Stromal cell of bone marrow (primary cell): ENCODE measurements at places on chromosomes 6 and 20.

- no peak for DNase-seq
Measured at GRCh38 chr6:43378631-43379030, 9.2 kb upstream of the ZNF318 start.

GRCh38 chr6:7247828-7248227 lies 65.2 kb downstream of the SSR1 start:
- DNase-seq = no peak

DNA sequence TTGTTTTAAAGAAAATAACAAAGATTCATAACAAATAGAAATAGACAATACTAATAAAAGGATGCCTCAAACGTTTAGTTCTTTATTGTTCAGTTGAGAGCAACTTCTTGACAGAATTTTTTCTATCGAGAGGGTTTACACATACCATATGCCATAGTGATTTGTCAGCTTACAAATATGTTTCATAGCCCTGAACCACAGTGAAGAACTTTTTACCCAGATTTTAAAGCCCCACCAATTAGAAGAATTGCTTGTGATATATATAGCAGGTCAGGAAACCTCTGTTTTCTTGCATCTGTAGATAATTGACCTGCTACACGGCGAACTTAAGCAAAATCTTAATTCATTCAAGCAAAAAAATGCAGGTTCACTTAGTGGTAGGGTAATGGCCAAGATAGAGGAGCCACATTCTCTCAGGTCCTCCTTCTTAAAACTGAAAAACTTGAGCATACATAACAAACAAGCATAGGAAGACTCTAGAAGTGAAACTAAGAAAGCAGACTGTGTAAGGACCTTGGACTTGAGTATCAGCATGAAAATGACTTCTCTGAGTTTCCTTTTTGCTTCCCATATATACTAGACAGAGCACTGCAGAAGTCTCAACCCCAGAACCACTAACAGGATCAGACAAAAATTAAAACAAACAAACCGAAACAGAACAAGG lies 39.5 kb downstream of the CRISP1 start:
- no peak for DNase-seq

GRCh38 chr6:25717866-25718740 lies 36.4 kb upstream of the SLC17A4 start:
- DNase-seq = peak; percentile 21
